ENCODE measurements at places on chromosomes 12 and 14.
A peak's percentile ranks its signal among the peaks of the same experiment; 100 is the strongest.

DNA sequence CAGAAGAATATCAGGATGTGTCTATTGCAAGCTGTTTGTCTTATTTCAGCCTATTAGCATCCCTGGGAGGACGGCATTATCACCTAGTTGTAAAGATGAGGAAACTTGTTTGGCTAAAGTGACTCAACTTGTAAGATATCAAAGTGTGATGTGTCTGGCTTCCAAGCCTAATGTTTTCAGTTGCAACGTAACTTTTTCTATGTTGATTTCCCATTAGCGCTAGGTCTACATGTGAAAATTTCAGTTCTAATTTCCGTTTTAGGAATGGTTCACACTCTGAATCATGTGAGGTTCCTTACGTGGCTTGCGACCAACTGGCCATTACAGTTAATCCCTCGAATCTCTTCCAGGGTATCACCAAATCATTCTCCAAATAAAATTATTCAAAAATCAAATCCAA, 58.0 kb downstream of the LLPH start:
- H3K27me3 ChIP-seq: no peaks in the 10 kb centered on the region
- no peak overlapping the region for H3K4me3 ChIP-seq
- H3K36me3 ChIP-seq: no peaks in the 10 kb centered on the region
- no peak for DNase-seq

- peaks cover 8% of the 10 kb centered on the region for H3K4me1 ChIP-seq
- no peak within 1 kb of the TSS for H3K27ac ChIP-seq
- DNase-seq: no peak
- no peak within 1 kb of the TSS for H3K4me3 ChIP-seq
- H3K27me3 ChIP-seq: no peaks in the 10 kb centered on the region
Measured at GRCh38 chr12:8065991-8066594, at the start of gene C3AR1. C3AR1 (minus strand) TSS chr12:8066359; CDS start chr12:8060185, 6,174 bp downstream.

GRCh38 chr12:32105986-32106516, 596 bp upstream of the BICD1 start:
- H3K27ac ChIP-seq: peak overlapping the region; percentile 83
- DNase-seq: no peak
- no peaks in the 10 kb centered on the region for H3K27me3 ChIP-seq
- H3K36me3 ChIP-seq: peaks cover 38% of the 10 kb centered on the region

DNA sequence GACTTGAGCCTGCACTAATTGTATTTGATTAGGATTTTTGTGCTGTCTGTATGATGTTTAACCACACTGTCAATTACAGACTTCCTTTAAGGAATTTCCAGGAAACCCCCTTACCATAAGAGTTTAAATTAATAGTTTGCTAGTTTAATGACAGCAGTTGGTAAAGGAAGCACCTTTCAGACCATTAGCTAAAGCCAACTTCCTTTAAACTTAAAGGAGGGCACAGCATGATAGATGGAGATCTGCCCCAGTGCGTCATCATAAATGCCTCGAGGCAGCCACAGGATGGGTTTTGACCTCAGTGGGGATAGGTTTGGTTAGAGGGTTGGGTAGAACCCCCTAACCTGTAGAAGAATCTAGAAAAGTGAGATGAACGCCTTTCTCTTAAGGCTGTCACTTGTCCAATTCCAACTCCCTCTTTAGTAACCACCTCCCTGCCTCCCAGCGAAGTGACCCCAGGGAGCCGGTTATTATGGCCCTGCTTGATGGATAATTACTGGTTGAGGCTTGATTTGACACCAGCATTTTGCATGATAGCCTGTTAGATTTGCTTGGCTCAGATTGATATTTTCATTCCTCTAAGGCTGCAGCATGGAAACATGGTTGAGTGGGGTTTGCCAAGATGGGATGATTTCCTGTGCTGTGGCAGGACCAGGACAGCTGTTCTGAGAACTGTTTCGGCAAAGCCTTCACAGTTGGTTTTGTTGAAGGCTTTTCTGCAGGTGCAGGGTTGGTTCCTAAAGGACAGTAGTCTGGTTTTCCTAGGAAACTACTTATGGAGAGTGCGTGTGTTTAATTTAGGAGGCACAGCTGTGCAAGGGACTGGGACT, 62.7 kb downstream of the CHST11 start:
- H3K36me3 ChIP-seq: no peaks in the 10 kb centered on the region
- DNase-seq: no peak
- no peak overlapping the region for H3K4me3 ChIP-seq
- H3K4me1 ChIP-seq: no peaks in the 10 kb centered on the region

GRCh38 chr12:59780605-59781135, 184.8 kb downstream of the SLC16A7 start:
- H3K27ac ChIP-seq: no peak overlapping the region
- no peaks in the 10 kb centered on the region for H3K4me1 ChIP-seq
- H3K36me3 ChIP-seq: no peaks in the 10 kb centered on the region
- no peak overlapping the region for H3K4me3 ChIP-seq
- H3K27me3 ChIP-seq: no peaks in the 10 kb centered on the region

DNA sequence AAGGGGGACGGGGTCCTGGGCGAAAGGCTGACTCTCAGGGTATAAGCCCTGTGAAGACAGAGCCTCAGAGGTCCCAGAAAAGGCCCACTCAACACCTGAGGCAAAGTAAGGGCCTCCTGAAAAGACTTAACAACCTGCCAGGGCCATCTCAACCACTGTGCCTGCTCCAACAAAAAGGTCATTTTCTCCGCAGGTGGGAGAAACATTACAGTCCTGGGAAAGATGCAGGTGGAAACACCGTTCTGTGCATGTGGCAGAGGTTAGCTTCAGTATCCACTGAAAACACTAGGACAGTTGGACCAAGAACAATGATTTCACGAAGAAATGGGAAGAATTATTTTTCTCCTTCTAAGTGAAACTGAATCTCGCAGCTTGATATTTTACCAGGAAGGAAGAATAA, 50.9 kb downstream of the CCDC88C start:
- peaks cover 13% of the 10 kb centered on the region for H3K4me1 ChIP-seq
- no peak for DNase-seq
- H3K27me3 ChIP-seq: no peaks in the 10 kb centered on the region
- H3K36me3 ChIP-seq: peaks cover 19% of the 10 kb centered on the region

- no peaks in the 10 kb centered on the region for H3K36me3 ChIP-seq
- DNase-seq: no peak
- H3K4me3 ChIP-seq: no peak overlapping the region
- H3K27me3 ChIP-seq: no peaks in the 10 kb centered on the region
- H3K27ac ChIP-seq: no peak overlapping the region
Measured at GRCh38 chr12:3636328-3636727, 116.6 kb downstream of the CRACR2A start.

- H3K27ac ChIP-seq: no peak overlapping the region
- H3K27me3 ChIP-seq: no peaks in the 10 kb centered on the region
- H3K4me1 ChIP-seq: no peaks in the 10 kb centered on the region
- H3K4me3 ChIP-seq: no peak overlapping the region
- H3K36me3 ChIP-seq: no peaks in the 10 kb centered on the region
- no peak for DNase-seq
Measured at GRCh38 chr12:4555804-4556203, 6.2 kb upstream of the DYRK4 start.

GRCh38 chr14:63290741-63291430, 27.8 kb downstream of the GPHB5 start:
- DNase-seq: no peak
- H3K27me3 ChIP-seq: no peaks in the 10 kb centered on the region
- H3K4me3 ChIP-seq: no peak overlapping the region
- H3K4me1 ChIP-seq: no peaks in the 10 kb centered on the region
- no peak overlapping the region for H3K27ac ChIP-seq

DNA sequence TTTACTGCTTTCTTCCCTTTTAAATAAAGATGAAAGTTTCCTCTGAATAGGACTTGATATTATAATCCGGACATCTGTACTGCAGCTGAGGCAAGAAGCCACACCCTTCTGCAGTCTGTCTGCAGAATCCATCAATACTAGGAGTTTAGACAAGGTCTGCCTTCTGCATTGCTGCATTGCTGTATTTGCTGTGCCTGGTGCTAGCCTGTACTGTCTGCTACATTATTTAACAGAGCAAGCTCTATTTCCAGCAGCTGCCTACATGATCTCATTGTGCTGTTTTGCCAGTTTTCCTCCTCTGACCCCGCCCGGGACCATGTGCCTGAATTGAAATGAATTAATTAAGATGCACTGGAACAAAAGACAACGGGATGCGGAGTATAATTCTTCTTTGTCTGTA, 1.7 kb downstream of the TUBA1A start:
- no peak overlapping the region for H3K27ac ChIP-seq
- DNase-seq: no peak
- H3K4me1 ChIP-seq: no peaks in the 10 kb centered on the region
- peaks cover 13% of the 10 kb centered on the region for H3K36me3 ChIP-seq
- H3K4me3 ChIP-seq: no peak overlapping the region

- DNase-seq: no peak
- H3K27ac ChIP-seq: no peak overlapping the region
- H3K4me3 ChIP-seq: no peak overlapping the region
Measured at GRCh38 chr14:95025941-95026340, 131.4 kb downstream of the DICER1 start.

DNA sequence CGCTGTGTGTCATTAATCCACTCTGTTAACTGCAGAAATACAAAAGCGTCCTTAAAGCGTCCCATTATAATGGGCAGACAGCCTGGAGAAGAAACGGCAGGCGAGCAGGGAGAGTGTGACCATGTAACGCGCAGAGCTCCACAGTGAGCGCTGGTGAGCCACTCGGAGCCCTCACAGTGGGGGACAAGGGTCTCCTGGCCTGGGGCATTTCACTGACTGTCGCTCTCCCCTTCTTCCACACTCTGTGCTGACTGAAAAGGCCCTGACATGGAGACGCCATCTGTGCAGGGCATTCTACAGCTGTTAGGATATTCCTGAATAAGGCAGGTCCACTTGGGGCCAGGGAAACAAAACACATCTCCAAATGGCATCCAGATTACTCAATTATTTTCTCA, 24.2 kb downstream of the CCDC92 start:
- no peak for DNase-seq
- no peak overlapping the region for H3K27ac ChIP-seq
- H3K27me3 ChIP-seq: no peaks in the 10 kb centered on the region
- H3K36me3 ChIP-seq: no peaks in the 10 kb centered on the region

DNA sequence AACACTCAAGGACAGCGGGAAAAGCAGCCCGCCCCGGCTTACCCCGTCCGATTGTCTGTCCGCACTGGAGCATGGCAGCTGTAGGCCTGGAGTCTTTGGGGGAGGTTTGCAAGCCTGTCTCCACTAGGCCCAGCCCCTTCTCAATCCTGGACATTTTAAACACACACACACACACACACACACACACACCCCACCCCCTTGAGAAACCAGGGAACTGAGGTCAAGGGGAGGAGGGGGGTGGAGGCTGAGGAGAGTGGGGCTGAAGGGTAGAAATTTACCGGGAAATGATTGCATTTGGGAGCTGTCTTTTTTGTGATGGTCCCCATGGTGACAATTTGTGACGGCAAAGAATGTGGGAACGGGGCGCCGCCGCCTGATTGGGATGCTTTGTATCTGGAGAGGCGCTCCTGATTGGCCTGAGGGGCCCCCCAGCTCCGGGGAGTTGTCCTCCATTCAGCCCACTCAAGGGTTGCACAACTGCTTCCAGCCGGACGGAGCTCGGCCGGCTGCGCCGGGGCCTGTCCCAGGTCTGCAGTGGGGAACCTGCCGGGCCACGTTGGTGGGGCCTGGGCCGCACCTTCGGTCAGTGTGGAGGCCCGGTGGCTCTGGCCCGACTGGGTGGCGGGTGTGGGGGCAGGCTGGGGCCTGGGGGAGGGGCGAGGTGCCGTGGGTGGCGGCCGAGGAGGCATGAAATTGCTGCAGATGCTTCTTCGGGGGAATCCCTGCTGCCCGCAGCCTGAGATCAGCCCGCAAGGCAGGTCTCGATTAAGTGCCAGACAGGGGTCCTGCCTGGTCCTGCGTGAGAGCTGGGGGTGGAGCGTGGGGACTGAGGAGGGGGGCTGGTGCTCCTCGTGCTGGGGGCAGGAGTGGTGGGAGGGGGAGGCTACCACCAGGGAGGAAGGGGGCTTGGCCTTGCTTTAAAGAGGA, at the start of gene FAM181A:
TSS of gene FAM181A (plus strand) at position 472 of the 927 bp plus-strand sequence. CDS start 942 bp downstream, outside the sequence.
- H3K36me3 ChIP-seq: no peaks in the 10 kb centered on the region
- no peaks in the 10 kb centered on the region for H3K4me1 ChIP-seq
- H3K27ac ChIP-seq: no peak within 1 kb of the TSS
- no peak within 1 kb of the TSS for H3K4me3 ChIP-seq
- peaks cover 44% of the 10 kb centered on the region for H3K27me3 ChIP-seq

GRCh38 chr14:53147208-53147607, 5.9 kb downstream of the DDHD1 start:
- H3K4me3 ChIP-seq: no peak overlapping the region
- no peaks in the 10 kb centered on the region for H3K27me3 ChIP-seq
- H3K27ac ChIP-seq: no peak overlapping the region
- no peak for DNase-seq

- no peak overlapping the region for H3K4me3 ChIP-seq
- H3K27me3 ChIP-seq: no peaks in the 10 kb centered on the region
- no peak overlapping the region for H3K27ac ChIP-seq
- no peaks in the 10 kb centered on the region for H3K36me3 ChIP-seq
Measured at GRCh38 chr14:61433169-61433568, 111.8 kb downstream of the PRKCH start.

GRCh38 chr12:50924131-50924438, 28.3 kb upstream of the HIGD1C start:
- peaks cover 12% of the 10 kb centered on the region for H3K36me3 ChIP-seq
- H3K4me3 ChIP-seq: peak overlapping the region; percentile 72
- DNase-seq: no peak
- no peaks in the 10 kb centered on the region for H3K27me3 ChIP-seq

DNA sequence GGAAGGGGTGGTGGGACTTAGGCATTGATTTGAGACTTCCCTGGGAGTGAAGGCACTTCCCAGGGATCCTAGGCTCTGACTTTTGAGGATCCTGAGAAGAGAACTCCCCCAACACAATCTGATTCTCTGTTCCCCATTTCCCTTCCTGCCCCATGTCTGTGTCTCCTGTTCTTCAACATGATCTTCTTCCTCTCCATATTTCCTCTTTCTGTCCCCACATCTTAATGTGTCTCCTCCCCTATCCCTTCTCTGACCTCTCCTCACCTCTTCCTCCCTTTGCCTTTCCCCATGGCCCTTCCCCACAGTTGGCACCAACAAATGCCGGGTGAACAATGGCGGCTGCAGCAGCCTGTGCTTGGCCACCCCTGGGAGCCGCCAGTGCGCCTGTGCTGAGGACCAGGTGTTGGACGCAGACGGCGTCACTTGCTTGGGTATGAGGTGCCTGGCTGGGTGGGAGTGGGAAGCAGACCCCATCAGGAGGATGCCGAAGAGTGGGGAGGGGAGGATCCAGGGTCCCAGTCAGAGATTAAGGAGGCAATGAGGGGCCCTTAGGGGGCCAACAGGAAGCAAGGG, 15.2 kb upstream of the LRP1-AS start:
- no peaks in the 10 kb centered on the region for H3K36me3 ChIP-seq
- no peak for DNase-seq
- peaks cover 11% of the 10 kb centered on the region for H3K27me3 ChIP-seq
- peaks cover 23% of the 10 kb centered on the region for H3K4me1 ChIP-seq
- H3K27ac ChIP-seq: no peak overlapping the region
- no peak overlapping the region for H3K4me3 ChIP-seq

Data from Calu3 (cell line).